ENCODE measurements at places on chromosomes 2 and 18.

- peak; percentile 4 for DNase-seq
Observed at GRCh38 chr18:24427484-24427883, 1.0 kb downstream of the IMPACT start.

DNA sequence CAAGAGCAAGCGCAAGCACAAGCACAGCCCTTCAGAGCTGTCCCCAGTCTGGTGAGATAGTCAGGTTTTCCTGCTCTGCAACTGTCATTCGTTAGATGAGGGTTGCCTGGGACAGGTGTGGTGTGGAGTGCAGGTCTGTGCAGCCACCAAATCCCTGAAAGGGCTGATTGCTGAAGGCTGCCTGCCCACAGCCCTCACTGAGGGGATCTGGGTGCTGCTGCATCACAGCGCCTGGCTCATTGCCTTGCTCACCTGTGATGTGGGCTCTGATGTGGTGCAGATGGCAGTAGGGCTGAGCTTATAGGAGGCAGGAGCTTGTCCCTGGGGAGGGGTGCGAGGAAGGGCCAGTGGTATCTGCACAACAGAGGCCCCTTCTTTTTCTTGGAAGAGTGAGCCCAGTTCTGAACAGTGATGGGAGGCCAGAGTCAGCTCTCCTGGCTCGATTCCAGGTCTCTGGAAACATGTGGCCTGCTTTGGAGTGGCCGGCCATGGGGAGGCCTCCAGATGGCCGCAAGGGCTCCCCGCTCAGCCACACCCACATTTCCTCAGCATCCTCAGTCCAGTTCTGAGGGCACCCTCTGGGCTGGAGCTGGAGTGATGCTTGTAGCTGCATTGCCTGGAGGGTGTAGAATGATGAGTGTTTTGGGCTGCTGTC is 11.4 kb downstream of the UBE2F start:
- DNase-seq, result no peak

DNA sequence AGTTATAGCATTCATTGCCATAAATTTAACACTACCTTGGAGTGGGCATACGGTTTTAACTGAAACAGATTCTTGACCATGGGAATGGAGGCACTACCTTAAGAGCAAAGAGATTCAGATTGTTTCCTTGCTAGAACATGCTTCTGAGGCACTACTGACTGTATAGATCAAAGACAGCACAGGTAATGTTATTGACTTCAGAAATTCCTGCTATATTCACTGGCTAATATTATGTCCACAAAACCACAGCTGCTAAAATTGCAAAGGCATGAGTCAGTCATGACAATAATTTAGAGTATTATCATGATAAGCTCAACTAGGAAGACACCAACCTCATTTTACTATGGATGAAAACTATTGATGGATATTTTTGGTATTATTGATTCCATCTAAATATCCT is 39.4 kb downstream of the SLC8A1 start:
- peak; percentile 70 for DNase-seq

GRCh38 chr2:167057446-167057845 is 169.2 kb downstream of the XIRP2 start:
- no peak for DNase-seq

DNA sequence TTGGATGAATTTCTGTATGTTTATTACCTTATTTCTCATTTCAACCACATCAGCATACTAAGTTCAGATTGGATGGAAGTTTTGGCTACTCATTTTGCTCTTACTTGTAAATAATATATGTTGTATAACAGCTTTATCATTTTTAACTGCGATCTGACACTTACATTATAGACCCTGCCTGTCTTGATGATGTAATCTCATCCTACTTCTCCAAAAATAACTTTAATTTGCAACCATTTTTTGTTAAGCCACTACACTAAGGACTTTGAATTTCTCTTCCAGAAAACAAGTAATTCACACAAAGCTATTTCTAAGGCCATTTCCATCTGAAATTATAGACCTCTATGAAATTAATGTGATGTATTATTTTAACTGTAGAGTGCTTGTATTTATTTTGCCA is 240.7 kb downstream of the WDR7 start:
- no peak for DNase-seq

DNA sequence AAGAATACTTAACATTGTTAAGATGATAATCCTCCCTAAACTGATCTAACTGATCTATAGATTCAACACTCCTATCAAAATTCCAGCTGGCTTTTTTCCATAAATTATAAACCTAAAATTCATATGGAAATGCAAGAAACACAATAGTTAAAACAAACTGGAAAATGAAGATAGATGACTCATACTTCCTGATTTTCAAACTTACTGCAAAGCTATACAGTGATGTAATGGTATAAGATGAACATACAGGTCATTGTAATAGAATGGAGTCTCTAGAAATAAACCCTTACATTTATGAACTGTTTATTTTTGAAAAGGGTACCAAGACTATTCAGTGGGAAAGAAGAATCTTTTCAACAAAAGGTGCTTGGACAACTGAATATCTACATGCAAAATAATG is 32.3 kb downstream of the UBXN4 start:
- DNase-seq, result peak; percentile 37

- peak; percentile 44 for DNase-seq
Observed at GRCh38 chr18:32349728-32350395, 120.8 kb downstream of the GAREM1 start.

All from RWPE1 (cell line).